Sigmoid colon (tissue), 7 donors: ENCODE measurements at places on chromosomes 1 and 21. TPM values are rescaled to one million over a fixed set of nuclear protein-coding genes. Genes with fewer than 3 reads are reported as not detected.

SAMD11 gene
- 4.2 TPM for total RNA-seq

ST6GALNAC3 gene
- total RNA-seq: 1.9 TPM

PLEKHN1 gene
- total RNA-seq: not detected

SELL gene
- 0.71 TPM for total RNA-seq

FCMR gene
- total RNA-seq: 0.49 TPM

ZSWIM5 gene
- 4.3 TPM for total RNA-seq

OSCP1 gene
- 10.2 TPM for total RNA-seq

COL6A2 gene
- total RNA-seq: 810 TPM

SMPDL3B gene
- not detected for total RNA-seq

TEX35 gene
- total RNA-seq: not detected

KRTAP11-1 gene
- not detected for total RNA-seq

RGSL1 gene
- total RNA-seq: not detected

C1orf116 gene
- 0.28 TPM for total RNA-seq

LIPI gene
- not detected for total RNA-seq

SAMSN1 gene
- total RNA-seq: 4.7 TPM

TDRD5 gene
- not detected for total RNA-seq
